ELR (cell line): ENCODE measurements at places on chromosomes 2 and 18.
A peak's percentile ranks its signal among the peaks of the same experiment; 100 is the strongest.

DNA sequence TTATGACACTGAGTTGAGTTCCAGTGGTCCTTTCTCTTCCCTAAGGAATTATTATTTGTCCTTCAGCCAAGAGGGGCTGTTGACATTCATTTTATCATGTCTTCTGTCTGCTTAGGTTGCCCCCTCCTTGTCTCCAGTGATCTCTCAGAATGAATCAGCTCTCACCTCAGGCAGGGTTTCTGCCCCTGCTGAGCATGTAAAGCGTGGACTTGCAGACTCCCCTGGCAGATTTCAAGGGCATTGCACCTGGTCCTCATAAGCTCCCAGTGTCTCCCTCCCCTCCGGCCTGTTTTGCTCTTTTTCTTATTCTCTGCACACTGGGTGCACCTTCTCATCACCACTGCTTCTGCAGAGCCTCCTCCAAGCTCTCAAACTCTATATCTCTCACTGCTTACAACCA lies 188.4 kb downstream of the KCNS3 start:
- no peak for DNase-seq

GRCh38 chr2:163711258-163711657 lies 24.6 kb downstream of the FIGN start:
- DNase-seq = no peak

DNA sequence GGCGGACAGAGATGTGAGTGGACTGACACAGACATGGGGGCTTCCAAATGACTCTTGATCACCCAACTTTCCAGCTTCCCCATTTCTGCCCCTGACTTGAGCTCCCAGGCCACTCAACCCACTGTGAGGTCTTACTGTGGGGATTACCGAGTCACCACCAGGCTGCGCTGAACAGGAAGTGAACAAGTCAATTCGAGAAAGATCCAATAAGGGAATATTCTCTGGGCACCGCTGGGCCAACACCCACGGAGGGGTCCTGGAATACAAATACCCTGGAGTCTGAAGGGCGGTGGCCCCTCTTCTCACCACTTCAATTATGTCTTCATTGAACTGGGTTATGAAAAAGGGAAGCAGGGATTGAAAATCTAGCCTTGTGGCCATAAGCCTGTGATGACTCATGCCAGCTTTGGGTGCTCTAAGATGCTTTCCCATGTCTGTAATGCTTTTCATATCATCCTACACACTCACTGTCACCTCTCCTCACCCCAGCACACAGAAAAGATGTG lies 37.7 kb downstream of the BCL11A start:
- peak; percentile 48 for DNase-seq

DNA sequence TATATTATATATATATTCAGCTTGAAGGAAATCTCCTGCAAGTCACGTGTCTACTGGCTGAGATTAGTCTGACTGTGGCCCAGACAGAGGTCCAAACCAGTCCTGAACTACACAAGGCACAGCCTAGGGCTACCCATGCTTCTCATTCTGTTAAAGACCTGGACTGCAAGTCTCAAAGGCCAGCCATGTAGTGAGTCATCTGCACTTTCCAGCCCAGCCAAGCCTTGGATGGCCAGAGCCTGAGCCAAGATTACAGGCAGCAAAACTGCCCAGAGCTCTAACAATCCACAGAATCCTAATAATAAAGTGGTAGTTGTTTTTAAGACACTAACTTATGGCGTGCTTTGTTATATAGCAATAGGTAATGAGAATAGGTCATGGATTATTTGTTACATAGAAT lies 259.6 kb downstream of the SS18 start:
- peak; percentile 78 for DNase-seq

DNA sequence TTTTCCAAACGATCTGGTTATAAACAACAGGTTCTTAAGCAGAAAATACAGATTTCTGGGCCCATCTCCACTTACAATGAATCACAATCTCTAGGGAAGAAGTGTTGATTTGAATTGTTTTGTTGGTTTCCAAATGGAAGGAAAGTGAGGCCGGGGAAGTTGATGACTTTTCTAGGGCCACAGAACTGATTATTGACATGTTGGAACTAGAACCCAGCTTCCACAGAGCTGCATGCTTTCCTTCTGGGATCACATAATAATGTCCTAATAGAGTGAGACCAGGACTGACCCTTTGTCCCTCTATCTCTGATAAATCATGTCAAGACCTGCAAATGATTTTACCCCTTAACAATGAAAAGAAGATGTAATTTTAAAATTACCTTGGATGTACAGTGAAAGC lies 332.2 kb downstream of the OSR1 start:
- no peak for DNase-seq

DNA sequence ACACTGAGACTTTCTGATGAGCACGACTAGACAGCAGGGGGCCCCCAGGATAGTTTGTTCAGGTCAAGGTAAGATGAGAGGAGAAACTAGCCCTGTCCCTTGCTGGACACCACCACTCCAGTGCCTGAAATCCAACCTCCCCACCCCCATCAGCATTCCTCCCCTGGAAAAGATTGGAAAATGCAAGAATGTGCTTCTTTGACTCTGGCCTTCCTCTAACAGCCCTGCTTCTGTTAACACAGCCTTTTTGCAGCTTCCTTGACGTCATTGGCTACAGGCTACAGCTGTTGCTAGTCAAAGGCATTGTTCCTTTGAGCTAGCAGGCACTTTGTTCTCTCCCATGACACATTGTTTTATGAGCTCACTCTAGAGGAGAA lies 20.1 kb upstream of the LTBP1 start:
- no peak for DNase-seq

GRCh38 chr2:43158259-43158880 lies 68.0 kb downstream of the ZFP36L2 start:
- DNase-seq = peak; percentile 85

DNA sequence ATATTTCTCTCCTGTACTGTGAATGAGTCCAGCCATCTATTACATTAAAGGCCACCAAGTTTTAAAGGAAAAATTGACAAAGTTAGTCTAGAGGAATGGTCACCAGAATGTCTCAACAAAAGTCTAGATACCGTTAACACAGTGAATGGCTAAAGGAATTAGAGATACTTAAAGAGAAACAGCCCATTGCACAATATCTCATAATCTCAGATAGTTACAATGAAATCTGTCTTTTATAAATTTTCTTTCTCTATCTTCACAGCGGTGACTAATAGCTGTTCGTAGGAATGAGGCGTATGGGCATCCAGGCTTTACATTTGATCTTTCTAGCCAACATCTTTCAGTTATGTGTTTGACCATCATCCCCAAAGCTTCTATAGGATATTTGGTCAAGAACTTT lies 30.6 kb downstream of the R3HDM1 start:
- DNase-seq = no peak

DNA sequence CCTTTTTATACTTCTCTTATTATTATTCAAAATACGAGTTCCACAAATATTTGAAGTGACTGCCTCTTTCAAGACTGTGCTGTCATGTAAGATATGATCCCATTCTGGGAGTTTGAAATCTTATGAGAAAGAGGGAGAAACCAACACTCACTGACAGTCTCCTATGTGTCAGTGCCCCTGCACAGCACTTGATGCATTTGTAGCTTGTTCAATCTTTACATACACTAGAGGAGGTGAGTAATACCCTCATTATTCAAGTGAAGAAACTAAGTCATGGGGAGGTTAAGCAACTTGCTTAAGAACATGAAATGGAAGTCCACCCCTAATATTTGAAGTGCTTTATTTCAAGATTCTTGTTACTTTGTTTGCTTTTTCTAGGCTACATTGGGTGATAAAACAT lies 459.5 kb upstream of the FANCL start:
- DNase-seq = peak; percentile 56

DNA sequence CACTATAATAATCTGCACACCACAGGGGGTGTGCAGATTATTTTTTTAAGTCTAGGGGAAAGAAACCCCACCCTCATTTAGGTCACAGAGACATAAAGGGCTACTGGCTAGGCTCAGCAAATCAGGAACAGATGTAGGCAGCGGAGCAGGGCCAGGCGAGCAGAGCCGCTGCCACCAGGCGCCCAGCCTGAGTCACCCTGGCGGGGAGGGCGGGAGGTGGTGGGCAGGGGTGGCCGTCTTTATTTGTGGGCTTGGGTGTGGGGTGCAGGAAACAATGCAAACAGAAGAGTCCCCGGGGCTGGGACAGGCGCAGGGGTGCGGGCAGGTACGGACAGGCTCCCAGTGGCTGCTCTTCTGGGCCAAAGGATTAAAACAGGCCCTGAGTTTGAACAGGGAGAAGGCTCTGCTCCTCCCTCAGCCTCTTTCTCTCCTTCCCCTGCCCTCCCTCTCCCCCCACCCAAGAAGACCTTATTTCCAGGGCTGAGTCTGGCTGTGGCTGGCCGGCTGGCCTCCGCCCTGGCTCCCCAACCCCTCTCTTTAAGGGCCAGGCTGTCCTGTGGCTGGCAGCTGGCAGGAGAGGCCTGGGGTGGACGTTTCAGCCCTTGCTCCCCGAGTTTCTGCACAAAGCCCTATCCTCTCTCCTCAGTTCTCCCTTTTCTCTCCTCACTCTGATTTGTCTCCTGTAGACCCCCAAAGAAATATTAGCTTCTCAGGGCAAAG lies 142.9 kb upstream of the SMAD2 start:
- DNase-seq = no peak

DNA sequence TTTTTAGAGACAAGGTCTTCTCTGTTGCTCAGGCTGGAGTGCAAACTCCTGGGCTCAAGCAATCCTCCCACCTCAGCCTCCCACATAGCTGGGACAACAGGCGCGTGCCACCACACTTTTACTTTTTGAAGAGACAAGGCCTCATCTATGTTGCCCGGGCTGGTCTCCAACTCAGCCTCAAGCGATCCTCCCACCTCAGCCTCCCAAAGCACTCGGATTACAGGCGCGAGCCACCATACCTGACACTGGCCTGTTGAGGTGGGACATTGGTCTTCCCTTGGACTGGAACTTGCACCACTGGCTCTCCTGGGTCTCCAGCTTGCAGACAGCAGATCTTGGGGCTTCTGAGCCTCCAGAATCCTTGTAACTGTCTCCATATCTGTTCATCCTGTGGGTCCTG lies 75.6 kb downstream of the NDUFA10 start:
- no peak for DNase-seq

DNA sequence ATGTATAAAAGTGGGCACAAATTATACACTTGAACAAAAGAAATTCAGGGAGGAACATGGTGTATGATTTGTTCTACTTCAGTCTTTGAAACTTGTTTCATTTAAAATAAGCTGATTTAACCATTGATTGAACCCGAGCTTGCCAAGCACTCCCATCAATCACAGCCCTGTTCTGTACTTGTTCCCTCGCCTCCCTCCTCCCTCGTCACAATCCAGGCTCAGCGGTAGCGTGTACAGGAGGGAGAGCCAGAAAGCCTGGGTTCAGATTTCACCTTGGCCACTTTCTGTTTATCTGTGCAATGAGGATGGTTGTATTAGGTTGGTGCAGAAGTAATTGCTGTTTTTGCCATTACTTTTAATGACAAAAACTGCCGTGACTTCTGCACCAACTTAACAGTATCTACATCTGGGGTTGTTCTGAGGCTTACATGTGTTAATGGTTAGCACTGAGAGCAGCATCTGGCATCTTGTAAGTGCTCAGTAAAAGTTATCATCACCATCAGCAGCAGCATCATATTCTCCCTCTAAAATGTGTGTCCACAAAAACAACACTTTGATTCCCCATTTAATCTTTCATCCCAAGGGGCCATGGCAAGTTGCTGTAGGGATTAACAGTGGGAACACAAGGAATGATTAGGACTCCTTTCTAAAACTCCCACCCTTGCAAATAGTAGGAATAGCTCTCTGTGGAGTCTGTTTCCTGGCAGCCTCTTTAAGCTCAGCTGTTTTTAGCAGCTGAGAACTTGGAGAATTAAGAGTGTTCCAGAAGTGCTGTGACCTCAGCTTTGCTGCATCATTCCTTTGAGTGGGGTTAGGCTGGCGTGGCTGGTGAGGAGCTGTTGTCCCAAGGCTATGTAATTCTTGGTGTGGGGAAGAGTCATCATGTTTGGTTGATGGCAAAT lies 4.7 kb downstream of the DPYSL5 start:
- no peak for DNase-seq

- no peak for DNase-seq
Observed at GRCh38 chr2:5694306-5694705, 2.1 kb downstream of the SOX11 start.

DNA sequence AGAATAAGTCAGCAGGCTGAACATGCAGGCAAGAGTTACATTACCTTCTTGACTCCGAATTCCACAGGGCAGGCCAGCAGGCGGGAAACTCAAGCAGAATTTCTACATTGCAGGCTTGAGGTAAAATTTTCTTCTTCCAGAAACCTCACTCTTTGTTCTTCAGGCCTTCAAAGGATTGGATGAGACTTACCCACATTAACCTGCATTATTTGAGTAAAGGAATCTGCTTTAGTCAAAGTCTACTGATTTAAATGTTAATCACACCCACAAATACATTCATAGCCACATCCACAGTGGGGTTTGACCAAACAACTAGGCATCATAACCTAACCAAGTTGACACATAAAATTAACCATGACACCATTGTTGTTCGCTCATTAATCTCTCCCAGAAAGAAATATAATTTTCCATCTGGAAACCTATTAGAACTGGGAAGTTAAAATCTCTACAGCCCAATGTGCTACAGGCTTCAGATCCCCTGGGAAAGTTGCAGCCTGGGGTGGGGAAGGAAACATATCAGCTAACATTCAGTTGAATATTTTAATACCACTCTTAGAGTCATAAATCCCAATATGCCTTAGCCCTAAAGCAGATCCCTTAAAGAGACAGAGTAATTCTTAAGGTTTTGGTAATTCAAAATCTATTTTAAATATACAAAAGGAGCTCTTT lies 468.2 kb upstream of the TNP1 start:
- no peak for DNase-seq

DNA sequence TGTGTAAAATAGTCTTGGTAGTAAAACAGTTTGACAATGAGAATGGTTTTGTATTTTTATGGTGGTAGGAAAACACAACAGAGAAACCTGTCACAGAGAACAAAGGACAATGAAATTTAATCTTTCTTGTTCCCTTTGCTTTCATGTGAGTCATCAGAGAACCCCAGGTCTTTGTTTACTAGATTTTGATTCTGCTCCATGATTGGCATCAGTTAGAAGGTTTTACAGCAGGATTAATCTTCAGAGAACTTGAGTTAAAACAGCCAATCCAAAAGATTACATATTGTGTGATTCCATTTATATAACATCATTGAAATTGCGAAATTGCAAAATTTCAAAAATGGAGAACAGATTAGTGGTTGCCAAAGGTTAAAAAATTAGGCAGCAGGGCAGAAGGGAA lies 2.5 kb downstream of the APLF start:
- DNase-seq = no peak

GRCh38 chr2:41414486-41415230 lies 633.2 kb upstream of the PKDCC start:
- peak; percentile 59 for DNase-seq

GRCh38 chr2:219023045-219023605 lies 18.2 kb downstream of the CFAP65 start:
- no peak for DNase-seq

DNA sequence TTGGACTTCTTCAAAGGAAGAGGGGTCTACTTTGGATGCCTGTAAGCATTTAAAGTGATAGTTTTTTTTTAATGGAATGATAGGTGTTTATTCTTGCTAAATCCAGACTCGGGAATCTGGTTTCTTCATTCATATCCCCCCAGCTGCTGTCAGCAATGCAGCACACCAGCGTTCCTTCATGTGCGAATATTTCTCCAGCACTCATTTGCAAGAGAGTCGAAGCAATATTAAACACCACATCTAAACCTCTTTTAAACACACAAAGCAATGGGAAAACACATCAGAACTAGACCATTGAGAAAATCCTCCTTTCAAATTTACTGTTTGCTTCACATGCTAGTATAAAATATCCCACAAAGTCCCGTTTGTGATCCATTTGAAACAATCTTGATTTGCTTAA lies 563.7 kb downstream of the ARHGAP15 start:
- DNase-seq = no peak

GRCh38 chr18:78790960-78791359 lies 188.7 kb upstream of the SALL3 start:
- no peak for DNase-seq

- DNase-seq = no peak
Observed at GRCh38 chr2:207067473-207067872, 98.3 kb downstream of the KLF7 start.
